ENCODE measurements at places on chromosomes 16 and 17. TPM values are rescaled to one million over a fixed set of nuclear protein-coding genes. Genes with fewer than 3 reads are reported as not detected.

GRCh38 chr16:57667526-57668262 is 412 bp upstream of the ADGRG3 start:
- no peak overlapping the region for H3K27ac ChIP-seq
- H3K4me3 ChIP-seq = no peak overlapping the region
- no peaks in the 10 kb centered on the region for H3K36me3 ChIP-seq
- DNase-seq = no peak
- H3K4me1 ChIP-seq = no peaks in the 10 kb centered on the region
- peaks cover 11% of the 10 kb centered on the region for H3K27me3 ChIP-seq

Gene TMEM238L
- total RNA-seq = not detected

Gene FN3K
- 2.9 TPM for total RNA-seq

Gene ZNF423
- not detected for total RNA-seq

- H3K36me3 ChIP-seq = no peaks in the 10 kb centered on the region
- no peaks in the 10 kb centered on the region for H3K4me1 ChIP-seq
- no peak overlapping the region for H3K4me3 ChIP-seq
- DNase-seq = no peak
Measured at GRCh38 chr17:73271072-73271471, 9.4 kb upstream of the CPSF4L start.

DNA sequence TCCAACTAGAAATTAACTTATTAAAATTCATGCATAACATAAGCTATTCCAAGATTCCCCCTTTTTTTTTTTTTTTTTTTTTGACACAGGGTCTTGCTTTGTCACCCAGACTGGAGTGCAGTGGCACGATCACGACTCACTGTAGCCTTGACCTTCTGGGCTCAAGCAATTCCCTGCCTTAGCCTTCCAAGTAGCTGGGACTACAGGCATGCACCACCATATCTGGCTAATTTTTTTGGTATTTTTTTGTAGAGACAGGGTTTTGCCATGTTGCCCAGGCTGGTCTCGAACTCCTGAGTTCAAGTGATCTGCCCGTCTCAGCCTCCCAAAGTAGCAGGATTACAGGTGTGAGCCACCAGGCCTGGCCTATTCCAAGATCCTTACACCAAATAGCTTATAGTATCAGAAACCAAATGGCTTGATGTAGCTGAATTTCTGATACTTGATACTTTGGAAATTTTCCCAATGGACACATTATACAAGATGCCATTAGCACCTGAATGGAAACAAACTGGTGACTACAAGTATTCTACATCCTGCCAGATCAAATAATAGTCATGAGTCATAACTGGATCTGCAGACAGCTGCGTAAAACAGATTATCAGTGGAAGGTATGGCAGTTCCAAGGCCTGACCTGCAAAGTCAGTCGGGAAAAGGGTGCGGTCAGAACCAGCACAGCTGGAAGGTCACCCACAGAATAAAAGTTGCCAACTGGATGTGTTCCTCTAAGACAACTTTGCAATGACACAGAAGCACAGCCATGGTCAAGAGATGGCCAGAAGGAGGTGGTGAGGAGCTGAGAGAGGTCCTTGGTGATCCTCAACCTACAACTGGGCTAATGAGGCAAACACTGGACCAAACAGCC is 14.5 kb downstream of the TUBG1 start:
- H3K4me3 ChIP-seq = no peak overlapping the region
- H3K27ac ChIP-seq = no peak overlapping the region
- no peak for DNase-seq
- no peaks in the 10 kb centered on the region for H3K36me3 ChIP-seq
- no peaks in the 10 kb centered on the region for H3K27me3 ChIP-seq

Gene BCAR1
- total RNA-seq = 0.50 TPM

DNA sequence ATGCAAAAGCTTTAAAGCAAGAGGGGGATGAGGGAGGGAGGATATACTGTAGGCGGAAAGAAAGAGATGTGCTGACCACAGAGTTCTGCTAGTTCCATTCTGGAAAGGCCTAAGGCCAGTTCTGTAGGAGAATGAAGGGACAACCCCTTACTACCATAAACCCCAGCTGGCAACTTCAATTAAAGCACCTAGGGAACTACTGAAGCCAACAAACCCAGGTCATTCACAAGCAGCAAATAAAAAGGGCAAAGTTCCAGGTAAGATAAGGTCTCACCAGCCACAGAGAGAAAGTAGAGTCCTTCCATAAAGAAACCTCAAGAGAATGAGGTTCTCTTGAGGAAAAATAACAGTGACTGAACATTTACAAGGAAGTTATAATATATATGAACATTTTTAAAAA is 12.8 kb downstream of the TERF2 start:
- H3K27me3 ChIP-seq = no peaks in the 10 kb centered on the region
- H3K27ac ChIP-seq = peak overlapping the region; percentile 24
- H3K4me3 ChIP-seq = no peak overlapping the region
- DNase-seq = no peak

GRCh38 chr17:43464046-43464445 is 19.7 kb upstream of the DHX8 start:
- no peak overlapping the region for H3K27ac ChIP-seq
- no peak overlapping the region for H3K4me3 ChIP-seq
- peaks cover 17% of the 10 kb centered on the region for H3K27me3 ChIP-seq

DNA sequence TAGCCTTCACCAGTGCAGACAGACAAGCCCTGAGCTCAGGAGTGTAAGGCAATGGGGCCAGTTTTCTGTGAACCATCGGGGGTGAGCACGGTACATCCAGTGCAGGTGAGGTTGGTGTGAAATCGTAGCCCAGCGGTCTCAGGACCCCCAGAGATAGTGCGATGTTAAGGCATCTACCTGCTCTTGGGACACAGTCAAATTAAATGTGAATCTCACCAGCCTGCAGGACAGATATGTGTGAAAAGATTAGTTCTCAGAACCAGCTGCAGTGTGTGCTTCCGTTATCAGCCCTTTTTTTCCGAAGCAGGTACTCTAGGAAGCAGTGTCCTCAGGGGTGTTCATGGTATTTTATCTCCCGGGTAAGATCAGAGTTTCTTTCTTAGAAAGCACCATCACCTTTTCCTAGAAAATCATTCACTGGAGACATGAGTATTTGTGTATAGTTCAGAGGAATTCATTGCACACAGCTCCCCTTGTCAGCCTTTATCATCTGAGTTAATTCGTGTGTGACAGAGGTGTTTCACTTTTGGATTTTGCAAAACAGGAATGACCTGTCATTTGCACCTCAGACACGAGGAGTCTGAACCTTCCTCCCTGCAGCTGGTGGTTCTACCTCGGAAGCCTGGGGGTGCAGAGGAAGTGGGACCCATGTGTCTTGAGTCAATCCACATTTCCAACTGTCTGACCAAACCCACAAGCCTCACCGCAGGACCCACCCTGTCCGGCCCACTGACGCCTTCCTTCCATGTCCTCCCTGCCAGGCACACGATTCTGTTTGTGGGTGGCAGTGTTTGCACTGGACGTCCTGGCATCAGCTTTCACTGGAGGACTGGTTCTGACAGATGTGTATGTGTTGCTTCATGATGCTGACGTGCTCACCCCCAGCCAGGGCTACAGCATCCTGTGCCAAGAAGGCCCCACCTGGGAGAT is 107.8 kb downstream of the CLEC16A start:
- no peaks in the 10 kb centered on the region for H3K27me3 ChIP-seq
- H3K4me3 ChIP-seq = peak overlapping the region; percentile 46
- peaks cover 58% of the 10 kb centered on the region for H3K36me3 ChIP-seq
- H3K27ac ChIP-seq = peak overlapping the region; percentile 89
- peak; percentile 93 for DNase-seq

GRCh38 chr17:9151091-9151490 is 129.8 kb downstream of the NTN1 start:
- no peak overlapping the region for H3K4me3 ChIP-seq
- H3K4me1 ChIP-seq = no peaks in the 10 kb centered on the region
- no peaks in the 10 kb centered on the region for H3K27me3 ChIP-seq
- H3K27ac ChIP-seq = no peak overlapping the region

- H3K4me3 ChIP-seq = no peak overlapping the region
- DNase-seq = no peak
- peaks cover 2% of the 10 kb centered on the region for H3K4me1 ChIP-seq
- H3K27ac ChIP-seq = no peak overlapping the region
Measured at GRCh38 chr17:965311-965989, 14.1 kb downstream of the NXN start.

Gene KLHL10
- not detected for total RNA-seq

DNA sequence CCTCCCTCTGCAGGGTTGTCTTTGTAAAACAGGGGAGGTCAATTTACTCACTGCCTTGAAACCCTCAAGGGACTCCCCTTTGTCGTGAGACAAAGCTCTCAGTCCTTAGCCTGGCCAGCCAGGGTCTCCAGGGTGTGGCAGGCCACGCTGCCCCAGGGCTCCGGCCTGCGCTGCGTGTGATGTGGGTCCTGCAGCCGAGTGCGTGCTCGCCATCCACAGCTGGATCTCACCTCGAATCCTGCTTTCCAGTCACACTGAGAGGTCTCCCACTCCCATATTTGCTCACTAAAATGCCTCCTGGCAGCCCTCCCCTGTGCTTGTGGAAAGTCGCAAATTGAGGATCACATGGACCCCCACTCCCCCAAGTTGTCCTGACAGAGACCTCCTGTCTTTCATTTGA is 10.0 kb upstream of the CLEC18C start:
- H3K36me3 ChIP-seq = peaks cover 15% of the 10 kb centered on the region
- H3K4me3 ChIP-seq = no peak overlapping the region
- no peaks in the 10 kb centered on the region for H3K27me3 ChIP-seq

- no peak overlapping the region for H3K4me3 ChIP-seq
- peaks cover 45% of the 10 kb centered on the region for H3K4me1 ChIP-seq
- H3K27me3 ChIP-seq = no peaks in the 10 kb centered on the region
Measured at GRCh38 chr17:35174835-35175334, 19.3 kb downstream of the SLC35G3 start.

Gene MAPT
- 0.37 TPM for total RNA-seq

- no peak for DNase-seq
- peaks cover 21% of the 10 kb centered on the region for H3K27me3 ChIP-seq
- peaks cover 3% of the 10 kb centered on the region for H3K4me1 ChIP-seq
- no peaks in the 10 kb centered on the region for H3K36me3 ChIP-seq
- H3K4me3 ChIP-seq = no peak overlapping the region
- H3K27ac ChIP-seq = no peak overlapping the region
Measured at GRCh38 chr16:86823888-86824671, 245.7 kb downstream of the FOXL1 start.

- H3K27me3 ChIP-seq = no peaks in the 10 kb centered on the region
- no peaks in the 10 kb centered on the region for H3K4me1 ChIP-seq
- no peak overlapping the region for H3K27ac ChIP-seq
Measured at GRCh38 chr16:5763176-5763575, 665.6 kb upstream of the EEF2KMT start.

DNA sequence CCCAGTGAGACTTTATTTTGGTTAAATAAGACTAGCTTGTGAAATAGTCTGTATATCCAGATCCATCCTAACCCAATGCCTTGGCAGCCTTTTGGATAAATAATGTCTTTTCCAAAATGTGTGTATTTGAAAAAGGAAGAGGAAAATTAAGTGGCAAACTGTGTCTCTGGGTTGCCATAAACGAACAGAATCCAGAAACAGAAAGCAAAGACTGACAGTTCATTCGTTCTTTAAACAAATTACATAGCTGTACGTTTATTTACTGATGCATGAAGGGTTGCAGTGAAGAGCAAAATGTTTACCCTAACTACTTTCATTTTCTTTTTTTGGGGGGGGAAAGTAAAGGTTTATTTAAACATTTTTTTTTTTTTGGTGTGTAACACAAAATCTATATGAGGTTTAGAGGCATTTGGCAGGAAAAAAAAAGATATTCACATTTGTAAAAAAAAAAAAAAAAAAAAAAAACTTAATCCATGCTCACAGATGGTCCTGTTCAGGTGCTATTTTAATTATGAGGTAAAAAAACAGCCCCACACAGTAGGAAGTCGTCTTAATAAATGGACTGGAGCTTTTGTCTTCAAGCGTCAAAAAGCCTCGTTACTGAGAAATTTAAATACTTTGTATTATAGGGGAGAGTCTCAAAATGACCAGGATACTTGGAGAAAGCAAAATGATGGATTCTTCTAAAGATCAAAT is 245.9 kb downstream of the FTO start:
- no peaks in the 10 kb centered on the region for H3K27me3 ChIP-seq
- DNase-seq = no peak
- H3K4me3 ChIP-seq = peak overlapping the region; percentile 19
- H3K27ac ChIP-seq = no peak overlapping the region
- peaks cover 45% of the 10 kb centered on the region for H3K4me1 ChIP-seq

- no peaks in the 10 kb centered on the region for H3K27me3 ChIP-seq
- H3K27ac ChIP-seq = no peak overlapping the region
- no peaks in the 10 kb centered on the region for H3K36me3 ChIP-seq
- H3K4me1 ChIP-seq = no peaks in the 10 kb centered on the region
- DNase-seq = no peak
- no peak overlapping the region for H3K4me3 ChIP-seq
Measured at GRCh38 chr16:76183647-76184046, 93.6 kb upstream of the CNTNAP4 start.

Gene FBF1
- total RNA-seq = 18.6 TPM

Gene PLCD3
- total RNA-seq = 5.8 TPM

GRCh38 chr17:57372156-57372555 is 115.8 kb downstream of the MSI2 start:
- H3K4me1 ChIP-seq = peaks cover 14% of the 10 kb centered on the region
- peaks cover 33% of the 10 kb centered on the region for H3K36me3 ChIP-seq
- H3K27me3 ChIP-seq = no peaks in the 10 kb centered on the region
- H3K27ac ChIP-seq = no peak overlapping the region
- DNase-seq = no peak

Gene ZG16
- total RNA-seq = not detected

Gene KCNJ12
- total RNA-seq = not detected

Gene TPSG1
- total RNA-seq = not detected

DNA sequence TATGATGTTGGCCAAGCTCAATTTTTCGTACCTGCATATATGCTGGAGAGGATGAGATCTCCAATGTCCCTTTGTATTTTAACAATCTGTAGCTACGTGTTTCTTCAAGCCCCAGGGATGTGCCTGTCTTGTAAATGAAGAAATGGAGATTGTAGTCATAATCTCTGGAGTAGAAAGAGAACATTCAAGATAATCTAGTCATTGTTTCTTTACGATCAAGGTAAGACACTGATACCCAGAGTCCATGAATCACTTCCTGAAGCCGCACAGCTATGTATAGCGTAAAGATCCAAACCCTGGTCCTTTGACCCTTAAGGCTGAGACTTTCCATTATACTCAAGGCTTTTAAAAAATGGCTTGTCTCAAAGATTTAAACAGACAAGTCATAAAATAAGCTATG is 205.5 kb downstream of the HS3ST3B1 start:
- DNase-seq = no peak
- no peaks in the 10 kb centered on the region for H3K27me3 ChIP-seq
- H3K27ac ChIP-seq = no peak overlapping the region
- H3K4me3 ChIP-seq = no peak overlapping the region

GRCh38 chr16:54288835-54289241 is 2.3 kb upstream of the IRX3 start:
- no peak for DNase-seq
- H3K27ac ChIP-seq = no peak overlapping the region
- H3K4me3 ChIP-seq = no peak overlapping the region
- peaks cover 12% of the 10 kb centered on the region for H3K36me3 ChIP-seq
- peaks cover 70% of the 10 kb centered on the region for H3K27me3 ChIP-seq
- peaks cover 17% of the 10 kb centered on the region for H3K4me1 ChIP-seq

- DNase-seq = no peak
- H3K27me3 ChIP-seq = no peaks in the 10 kb centered on the region
- no peak overlapping the region for H3K4me3 ChIP-seq
- H3K36me3 ChIP-seq = no peaks in the 10 kb centered on the region
- H3K4me1 ChIP-seq = no peaks in the 10 kb centered on the region
Measured at GRCh38 chr16:62137996-62138395, 101.8 kb upstream of the CDH8 start.

Gene GP1BA
- total RNA-seq = not detected

GRCh38 chr17:38636054-38636453 is 30.3 kb upstream of the SRCIN1 start:
- no peak overlapping the region for H3K4me3 ChIP-seq
- DNase-seq = no peak
- H3K27ac ChIP-seq = no peak overlapping the region

Data from activated CD4-positive, alpha-beta T cell treated with anti-CD3 and anti-CD28 coated beads, Interleukin-2, amount 10 ng/mL, durations not matched to agents 24 days and 14 days (primary cell).